NCI-H1417 treated with DMSO at 0.1 percent for 48 hours (cell line): ENCODE measurements at places on chromosomes 6 and 20.

DNA sequence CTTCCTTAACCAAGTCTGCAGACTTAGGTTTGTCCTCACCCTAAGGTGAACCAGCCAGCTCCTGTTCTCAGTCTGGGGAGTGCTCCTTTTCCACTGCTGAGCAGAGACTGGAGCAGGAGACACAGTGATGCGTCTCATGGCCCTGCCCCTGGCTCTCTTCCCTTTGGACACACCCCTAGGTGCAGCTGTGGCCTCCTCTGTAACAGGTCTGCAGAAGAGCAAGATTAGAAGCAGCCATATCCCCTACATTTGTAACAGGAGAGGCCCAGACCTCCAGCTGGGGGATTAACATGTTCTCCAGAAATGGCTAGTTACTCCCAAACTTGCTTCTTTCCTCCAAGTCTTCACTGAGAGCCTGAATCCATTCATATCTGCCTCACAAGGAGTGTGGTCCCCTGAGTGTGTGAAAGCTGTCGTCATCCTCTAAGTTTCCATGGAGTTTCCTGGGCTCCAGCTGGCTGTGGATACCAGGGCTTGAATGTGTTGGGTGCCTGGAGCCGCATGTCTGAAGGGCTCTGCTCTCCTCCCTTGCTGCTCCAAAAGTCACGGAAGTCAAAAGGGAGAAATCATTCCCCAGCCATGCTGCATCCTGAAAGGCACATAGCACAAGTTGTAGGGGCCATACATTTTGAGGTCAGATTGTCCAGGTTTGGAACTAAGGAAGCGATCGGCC lies 57.7 kb downstream of the PPP1R14C start:
- DNase-seq: no peak

- no peak for DNase-seq
Observed at GRCh38 chr6:160963651-160964050, 27.9 kb upstream of the MAP3K4 start.

- no peak for DNase-seq
Observed at GRCh38 chr20:50169329-50169823, 15.9 kb upstream of the PEDS1 start.

DNA sequence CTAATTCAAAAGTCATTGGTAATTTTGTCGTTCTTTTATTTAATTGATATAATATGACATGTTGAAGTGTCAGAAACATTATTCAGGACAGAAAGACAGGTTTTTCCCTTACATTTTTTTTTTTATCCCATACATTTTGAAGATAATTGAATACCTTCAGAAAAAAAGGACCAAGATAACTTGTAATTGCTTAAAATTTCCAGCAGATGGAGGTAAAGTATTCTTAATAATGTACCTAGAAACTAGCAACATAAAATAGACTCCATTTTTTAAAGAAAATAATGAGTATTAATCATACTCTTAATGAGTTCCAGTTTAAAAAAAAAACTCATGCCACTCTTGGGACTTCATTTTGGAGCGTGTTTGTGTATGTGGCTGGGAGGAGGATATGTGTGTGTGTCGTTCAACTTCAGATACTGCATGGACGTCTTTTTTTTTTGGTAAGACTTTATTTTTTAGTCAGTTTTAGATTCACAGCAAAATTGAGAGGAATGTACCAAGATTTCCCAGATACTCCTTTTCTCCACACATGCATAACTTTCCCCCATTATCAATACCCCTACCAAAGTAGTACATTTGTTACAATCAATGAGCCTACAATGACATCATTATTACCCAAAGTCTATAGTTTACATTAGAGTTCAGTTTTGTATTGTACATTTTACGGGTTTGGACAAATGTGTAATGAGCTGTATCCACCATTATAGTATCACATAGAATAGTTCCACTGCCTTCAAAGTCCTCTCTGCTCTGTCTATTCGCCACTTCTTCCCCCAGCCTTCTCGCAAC lies 79.4 kb downstream of the ROS1 start:
- no peak for DNase-seq

DNA sequence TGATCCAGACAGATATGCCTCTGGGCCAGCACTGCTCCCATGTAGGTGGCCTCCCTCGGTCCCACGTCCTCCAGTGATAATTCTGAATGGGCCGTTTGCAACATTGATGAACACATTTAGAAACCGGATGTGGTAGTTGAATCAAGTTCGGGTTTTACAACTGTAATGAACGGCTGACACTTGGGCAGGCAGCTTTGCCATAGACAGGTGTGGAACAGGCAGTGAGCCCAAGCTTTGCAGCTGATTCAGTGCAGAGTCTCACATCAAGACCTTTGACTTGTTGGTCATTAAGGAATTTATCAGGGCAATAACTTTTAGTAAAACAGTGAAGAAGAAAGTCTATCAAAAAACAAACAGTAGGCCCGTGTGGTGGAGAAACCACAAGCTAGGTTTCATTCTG lies 466.6 kb upstream of the AGPAT4 start:
- DNase-seq: no peak

DNA sequence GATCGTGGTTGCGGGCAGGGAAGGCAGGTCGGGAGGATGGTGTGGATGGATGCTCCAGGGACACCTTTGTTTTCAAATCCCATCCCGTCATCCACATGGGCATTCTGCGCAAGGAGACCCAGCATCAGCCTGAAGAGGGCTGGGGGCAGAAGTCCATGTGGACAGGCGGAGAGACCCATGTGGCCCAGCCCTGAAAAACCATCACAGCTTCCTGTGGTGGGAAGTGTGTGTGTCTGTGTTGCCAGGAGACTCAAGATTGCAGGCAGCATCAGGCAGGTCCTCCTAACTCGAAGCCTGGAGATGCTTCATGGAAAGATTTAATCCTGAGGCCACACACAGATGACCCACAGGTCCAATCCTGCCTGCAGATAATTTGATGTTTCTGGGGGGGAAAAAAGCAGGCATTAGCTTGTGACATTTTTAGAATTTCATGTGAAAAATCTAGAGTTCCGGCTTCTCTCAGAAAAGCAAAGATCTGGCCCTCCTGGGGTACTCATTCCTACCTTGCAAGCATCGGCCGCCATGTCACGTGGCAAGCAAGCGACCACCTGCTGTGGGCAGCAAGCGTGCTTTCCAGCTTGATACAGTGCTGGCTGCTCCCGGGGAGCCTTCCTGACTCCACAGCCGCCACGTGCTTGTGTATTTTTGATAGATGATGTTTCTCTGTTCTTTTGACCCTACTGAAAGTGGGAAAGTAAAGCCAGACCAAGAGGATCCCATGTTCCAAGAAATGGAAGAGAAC lies 25.8 kb downstream of the BCAS4 start:
- no peak for DNase-seq

GRCh38 chr20:33947709-33948295 lies 45.9 kb upstream of the RALY start:
- DNase-seq: no peak
